ENCODE measurements at places on chromosomes 4 and X.
A peak's percentile ranks its signal among the peaks of the same experiment; 100 is the strongest.

DNA sequence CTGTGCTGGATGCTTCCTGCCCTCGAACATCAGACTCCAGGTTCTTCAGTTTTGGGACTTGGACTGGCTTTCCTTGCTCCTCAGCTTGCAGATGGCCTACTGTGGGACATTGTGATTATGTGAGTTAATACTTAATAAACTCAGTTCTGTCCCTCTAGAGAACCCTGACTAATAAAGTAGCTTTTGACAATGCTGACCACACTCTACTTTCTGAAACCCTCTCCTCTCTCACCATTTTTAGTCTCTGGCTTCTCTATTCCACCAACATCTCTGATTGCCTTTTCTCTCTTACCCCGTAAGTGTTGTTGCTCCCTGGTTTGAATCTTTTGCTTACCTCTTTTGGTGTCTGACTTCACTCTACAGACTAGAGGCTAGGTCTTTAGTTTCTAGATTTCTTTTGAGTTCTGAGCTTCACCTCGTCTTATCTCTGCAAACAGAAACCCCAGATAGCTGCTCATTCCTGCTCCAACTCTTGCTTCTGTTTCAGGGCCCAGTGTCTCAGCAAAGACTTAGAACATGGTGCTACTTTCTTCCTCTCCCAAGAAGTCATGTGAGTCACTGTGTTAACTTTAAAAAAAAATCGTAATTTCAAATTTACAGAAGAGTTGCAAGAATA is 11.4 kb downstream of the TMSB4X start:
- no peak for DNase-seq

- no peak for DNase-seq
Observed at GRCh38 chr4:23333556-23333945, 556.3 kb downstream of the PPARGC1A start.

GRCh38 chr4:172650758-172651530 is 517.7 kb upstream of the GALNT7 start:
- no peak for DNase-seq

DNA sequence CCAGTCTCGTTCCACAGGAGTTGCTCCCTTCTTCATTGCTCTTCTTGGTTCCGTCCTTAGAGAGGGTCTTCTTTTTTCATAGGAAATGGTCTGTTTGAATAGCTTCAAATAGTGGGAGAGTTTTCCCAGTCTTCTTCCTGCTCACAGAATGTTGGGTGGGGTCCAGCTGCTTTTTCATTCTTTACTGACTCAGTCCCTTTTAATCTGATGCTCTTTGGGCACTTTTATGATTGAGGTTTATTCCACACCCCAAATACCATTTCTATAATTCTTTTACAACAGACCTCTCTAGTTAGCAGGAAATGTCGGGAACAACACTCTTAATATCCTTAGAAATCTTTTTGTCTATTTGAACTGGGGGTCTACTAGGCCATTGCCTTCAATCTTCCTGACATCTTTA is 239.5 kb downstream of the PRDM5 start:
- peak; percentile 42 for DNase-seq

GRCh38 chr4:77126809-77127208 is 30.2 kb upstream of the CCNG2 start:
- no peak for DNase-seq

DNA sequence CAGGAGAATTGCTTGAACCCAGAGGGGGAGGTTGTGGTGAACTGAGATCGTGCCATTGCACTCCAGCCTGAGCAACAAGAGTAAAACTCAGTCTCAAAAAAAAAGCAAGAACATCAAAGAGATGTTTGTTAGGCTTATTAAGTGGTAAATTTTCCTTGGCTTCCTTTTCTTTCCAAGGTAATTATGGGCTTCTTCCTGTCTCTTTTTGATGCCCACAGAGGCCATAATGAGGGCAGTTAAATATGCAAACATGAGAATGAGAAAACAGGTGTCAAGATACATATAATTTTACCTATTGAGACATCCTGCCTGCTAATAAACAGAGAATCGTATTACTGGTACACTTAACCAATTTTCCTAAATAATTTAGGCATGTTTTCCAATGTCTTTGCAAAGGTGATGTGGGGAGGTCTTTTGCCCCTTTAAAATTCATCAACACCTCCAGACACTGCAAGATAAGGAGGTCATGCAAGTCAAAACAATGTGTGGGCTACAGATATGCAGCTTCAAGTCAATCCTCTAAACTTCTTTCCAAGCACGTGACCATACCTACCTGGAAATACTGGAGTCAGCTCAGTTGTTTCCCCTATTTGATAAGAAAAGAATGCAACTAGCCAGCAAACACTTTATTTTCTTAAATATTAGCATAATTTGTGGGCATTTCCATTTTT is 2.7 kb downstream of the SLC39A8 start:
- no peak for DNase-seq

- DNase-seq, result no peak
Observed at GRCh38 chr4:97812768-97813167, 330.5 kb downstream of the STPG2 start.

- peak; percentile 76 for DNase-seq
Observed at GRCh38 chrX:65587616-65588526, 53.3 kb upstream of the LAS1L start.

DNA sequence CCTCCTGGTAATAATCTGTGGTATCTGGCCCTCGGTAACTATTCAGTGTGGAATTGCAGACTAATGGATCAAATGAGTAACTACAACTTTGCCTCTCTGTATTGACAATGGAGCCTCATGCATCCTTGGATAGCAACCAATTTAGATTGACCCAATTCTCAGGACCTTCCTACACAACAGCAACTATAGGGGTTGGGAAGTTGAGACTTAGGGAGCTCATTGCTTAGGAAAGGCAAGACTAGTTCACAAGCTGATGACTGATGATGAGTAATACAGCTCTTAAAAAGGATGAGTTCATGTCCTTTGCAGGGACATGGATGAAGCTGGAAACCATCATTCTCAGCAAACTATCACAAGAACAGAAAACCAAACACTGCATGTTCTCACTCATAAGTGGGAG is 47.5 kb upstream of the KLHL13 start:
- no peak for DNase-seq

DNA sequence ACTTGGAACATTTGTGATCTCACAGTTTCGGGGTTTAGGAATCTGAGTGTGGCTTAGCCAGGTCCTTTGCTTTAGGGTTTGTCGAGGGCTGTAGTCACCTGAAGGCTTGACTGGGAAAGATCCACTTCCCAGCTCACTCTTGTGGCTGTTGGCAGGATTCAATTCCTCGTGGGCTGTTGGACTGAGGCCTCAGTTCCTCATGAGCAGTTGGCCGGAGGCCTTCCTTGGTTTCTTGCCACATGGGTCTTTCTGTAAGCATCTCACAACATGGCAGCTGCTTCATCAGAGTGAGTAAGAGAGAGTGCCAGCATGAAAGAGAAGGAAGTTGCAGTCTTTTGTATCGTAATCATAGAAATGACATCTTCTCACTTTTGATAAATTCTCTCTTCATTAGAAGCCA is 11.1 kb downstream of the TXLNG start:
- peak; percentile 1 for DNase-seq

- peak; percentile 27 for DNase-seq
Observed at GRCh38 chrX:70026112-70026850, 23.5 kb downstream of the AWAT2 start.
